ENCODE measurements at places on chromosomes 4 and X. TPM values are rescaled to one million over a fixed set of nuclear protein-coding genes. Genes with fewer than 3 reads are reported as not detected.

- H3K4me1 ChIP-seq, result peaks cover 15% of the 10 kb centered on the region
- no peaks in the 10 kb centered on the region for H3K27me3 ChIP-seq
- peak overlapping the region; percentile 73 for H3K4me3 ChIP-seq
- no peak for DNase-seq
- no peaks in the 10 kb centered on the region for H3K36me3 ChIP-seq
- H3K27ac ChIP-seq, result peak overlapping the region; percentile 94
Measured at GRCh38 chr4:140152751-140153418, 1.1 kb downstream of the MAML3 start.

- H3K36me3 ChIP-seq, result no peaks in the 10 kb centered on the region
- no peaks in the 10 kb centered on the region for H3K27me3 ChIP-seq
- no peaks in the 10 kb centered on the region for H3K4me1 ChIP-seq
- no peak overlapping the region for H3K27ac ChIP-seq
- H3K4me3 ChIP-seq, result no peak overlapping the region
Measured at GRCh38 chrX:130418740-130419139, 17.0 kb downstream of the RBMX2 start.

- H3K36me3 ChIP-seq, result no peaks in the 10 kb centered on the region
- no peak overlapping the region for H3K4me3 ChIP-seq
- DNase-seq, result no peak
Measured at GRCh38 chrX:39020051-39020669, 218.9 kb downstream of the MID1IP1 start.

DNA sequence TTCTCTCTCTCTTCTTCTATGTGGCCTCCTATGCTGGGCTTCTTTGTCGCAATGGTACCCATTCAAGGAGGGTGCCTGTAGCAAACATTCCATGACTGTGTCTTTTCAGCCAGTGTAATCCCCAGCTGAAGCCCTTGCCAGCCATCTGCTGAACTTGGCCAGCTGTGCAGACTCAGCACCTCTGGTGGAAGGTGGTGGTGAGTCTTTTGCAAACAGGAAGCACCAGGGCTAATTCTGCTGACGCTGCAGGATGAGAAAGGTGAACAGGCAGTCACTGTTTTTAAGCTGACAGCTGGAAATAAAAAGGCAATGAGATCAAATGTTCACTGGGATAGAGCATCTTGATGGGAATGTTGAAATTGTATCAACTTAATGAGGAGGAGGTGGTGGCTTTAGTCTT is 298.7 kb upstream of the CLNK start:
- no peaks in the 10 kb centered on the region for H3K27me3 ChIP-seq
- H3K4me1 ChIP-seq, result peaks cover 5% of the 10 kb centered on the region
- no peaks in the 10 kb centered on the region for H3K36me3 ChIP-seq
- no peak overlapping the region for H3K27ac ChIP-seq
- no peak for DNase-seq
- H3K4me3 ChIP-seq, result no peak overlapping the region

DNA sequence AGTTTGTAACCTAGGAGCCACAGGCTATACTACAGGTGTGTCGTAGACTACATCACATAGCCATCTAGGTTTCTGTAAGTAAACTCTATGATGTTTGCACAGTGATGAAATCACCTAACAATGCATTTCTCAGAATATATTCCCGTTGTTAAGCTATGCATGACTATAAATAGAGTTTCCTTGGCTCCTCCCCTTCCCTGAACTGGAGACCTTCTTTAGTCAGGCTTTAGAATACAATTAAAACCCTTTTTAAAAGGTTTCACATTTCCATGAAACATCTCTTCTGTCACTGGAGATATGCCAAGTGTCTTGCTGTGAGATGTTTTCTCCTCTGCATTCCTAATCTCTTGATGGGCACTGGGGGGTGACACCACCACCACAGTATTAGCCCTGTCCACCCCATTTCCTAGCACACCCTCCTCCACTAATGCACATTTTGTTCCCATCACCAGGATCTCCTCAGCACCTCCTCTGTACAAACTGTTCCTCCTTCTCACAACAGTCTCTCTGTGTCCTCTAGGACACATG is 334.6 kb upstream of the CPEB2 start:
- H3K4me3 ChIP-seq, result no peak overlapping the region
- no peak overlapping the region for H3K27ac ChIP-seq
- H3K4me1 ChIP-seq, result no peaks in the 10 kb centered on the region
- no peak for DNase-seq

DNA sequence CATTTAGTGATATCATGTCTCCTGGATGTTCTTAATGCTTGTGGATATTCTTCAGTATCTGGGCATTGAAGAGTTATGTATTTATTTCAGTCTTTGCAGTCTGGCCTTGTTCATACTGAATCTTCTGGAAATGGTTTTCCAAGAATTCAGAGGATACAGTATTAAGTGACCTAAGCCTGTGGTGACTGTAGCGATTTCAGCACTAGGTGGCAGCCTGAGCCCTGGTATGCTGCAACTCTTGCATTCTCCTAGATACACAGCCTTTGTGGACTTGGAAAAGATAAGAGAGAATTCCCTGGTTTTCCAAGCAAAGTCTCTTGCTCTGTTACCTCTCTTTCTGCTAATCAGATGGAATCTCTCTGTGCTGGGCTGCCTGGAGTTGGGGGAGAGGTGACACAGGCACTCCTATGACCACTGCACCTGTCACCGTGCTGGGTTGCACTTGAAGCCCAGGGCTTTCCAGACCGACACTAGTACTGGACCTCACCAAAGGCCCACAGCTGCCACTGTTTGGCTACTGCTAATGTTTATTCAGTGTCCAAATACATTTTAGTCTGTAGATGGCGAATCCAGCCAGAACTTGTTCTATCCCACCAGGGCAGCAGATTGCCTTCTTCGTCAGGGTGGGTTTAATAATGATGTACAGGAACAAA is 19.3 kb upstream of the SPIN2A start:
- no peak overlapping the region for H3K27ac ChIP-seq
- no peaks in the 10 kb centered on the region for H3K27me3 ChIP-seq
- no peaks in the 10 kb centered on the region for H3K36me3 ChIP-seq
- no peaks in the 10 kb centered on the region for H3K4me1 ChIP-seq
- no peak overlapping the region for H3K4me3 ChIP-seq

GRCh38 chr4:139704915-139705485 is 39.4 kb downstream of the MGST2 start:
- no peaks in the 10 kb centered on the region for H3K27me3 ChIP-seq
- no peak overlapping the region for H3K4me3 ChIP-seq

DNA sequence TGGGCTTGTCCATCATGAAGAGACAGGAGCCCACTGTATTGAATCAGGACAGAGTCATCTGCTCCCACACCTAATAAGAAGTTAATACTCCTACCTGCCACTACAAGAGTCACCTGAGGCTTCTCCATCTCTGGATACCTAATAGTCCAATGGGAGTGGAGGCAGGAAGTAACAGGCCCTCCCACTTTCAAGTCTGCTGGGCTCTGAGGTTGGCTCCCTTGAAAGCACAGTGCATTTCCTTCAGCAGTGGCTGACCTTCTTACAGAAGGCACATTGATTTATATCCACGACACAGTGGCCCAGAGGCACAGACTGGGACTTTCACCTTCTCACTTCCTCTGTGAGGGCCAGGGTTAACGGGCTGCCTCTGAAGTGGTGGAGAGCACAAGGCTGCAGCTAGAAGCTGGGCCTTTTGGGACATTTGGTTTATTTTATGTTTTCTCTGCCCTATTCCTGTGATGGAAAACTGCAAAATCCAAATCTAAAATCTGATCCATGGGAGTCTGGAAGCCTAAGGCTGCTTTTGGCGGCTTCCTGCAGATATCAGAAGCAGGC is 38.1 kb downstream of the FRG2 start:
- no peak overlapping the region for H3K27ac ChIP-seq
- DNase-seq, result no peak
- H3K4me3 ChIP-seq, result no peak overlapping the region
- no peaks in the 10 kb centered on the region for H3K36me3 ChIP-seq

DNA sequence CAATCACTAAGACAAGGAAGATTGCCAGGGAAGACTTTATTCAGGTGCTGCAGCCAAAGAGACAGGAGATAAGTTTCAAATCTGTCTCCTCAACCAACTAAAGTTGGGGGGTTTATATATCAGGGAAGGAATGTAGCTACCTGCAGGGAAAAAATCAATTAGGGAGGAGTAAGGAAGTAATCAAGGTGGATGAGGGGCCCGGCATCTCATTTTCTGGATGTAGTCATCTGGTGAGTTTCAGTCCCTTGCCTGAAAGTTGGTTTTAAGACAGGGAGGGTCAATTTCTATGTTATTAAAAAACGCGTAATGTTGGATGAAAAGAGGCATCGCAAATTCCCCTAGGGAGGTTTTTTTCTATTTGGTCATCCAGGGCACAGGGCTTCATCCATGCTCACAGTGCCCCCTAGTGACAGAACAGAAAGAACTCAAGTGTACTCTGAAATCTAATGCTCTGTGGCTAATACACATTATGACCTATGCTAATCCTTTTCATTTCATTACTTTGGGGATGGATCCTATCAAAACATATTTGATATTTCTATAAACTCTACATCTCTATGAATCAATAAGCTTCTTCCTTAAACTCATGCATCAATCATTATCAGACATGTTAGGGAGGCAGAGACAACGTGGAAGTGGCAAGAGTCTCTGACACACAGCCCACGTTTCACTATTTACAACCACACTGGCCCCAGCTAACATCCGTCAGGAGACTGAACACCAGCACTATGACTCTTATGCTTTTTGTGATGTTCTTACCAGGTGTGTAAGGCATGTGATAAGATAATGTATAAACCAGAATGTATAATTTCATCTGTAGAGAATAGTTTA is 1577.0 kb upstream of the TENM3 start:
- no peak overlapping the region for H3K4me3 ChIP-seq
- no peaks in the 10 kb centered on the region for H3K27me3 ChIP-seq
- H3K36me3 ChIP-seq, result no peaks in the 10 kb centered on the region
- no peaks in the 10 kb centered on the region for H3K4me1 ChIP-seq

GRCh38 chr4:47640911-47641310 is 155.8 kb downstream of the ATP10D start:
- H3K36me3 ChIP-seq, result no peaks in the 10 kb centered on the region
- no peak overlapping the region for H3K27ac ChIP-seq
- no peak overlapping the region for H3K4me3 ChIP-seq
- H3K27me3 ChIP-seq, result no peaks in the 10 kb centered on the region

GRCh38 chr4:174222266-174222872 is 61.1 kb downstream of the FBXO8 start:
- no peak overlapping the region for H3K4me3 ChIP-seq
- no peak for DNase-seq
- H3K27ac ChIP-seq, result no peak overlapping the region
- no peaks in the 10 kb centered on the region for H3K36me3 ChIP-seq
- H3K27me3 ChIP-seq, result no peaks in the 10 kb centered on the region

GRCh38 chr4:153781717-153782416 is 7.0 kb downstream of the SFRP2 start:
- no peaks in the 10 kb centered on the region for H3K4me1 ChIP-seq
- DNase-seq, result no peak
- no peak overlapping the region for H3K27ac ChIP-seq
- H3K36me3 ChIP-seq, result no peaks in the 10 kb centered on the region
- H3K4me3 ChIP-seq, result no peak overlapping the region

- H3K27me3 ChIP-seq, result no peaks in the 10 kb centered on the region
- H3K36me3 ChIP-seq, result no peaks in the 10 kb centered on the region
- no peak overlapping the region for H3K27ac ChIP-seq
- no peaks in the 10 kb centered on the region for H3K4me1 ChIP-seq
Measured at GRCh38 chr4:144970597-144970996, 127.4 kb downstream of the ANAPC10 start.

- DNase-seq, result no peak
- no peak overlapping the region for H3K4me3 ChIP-seq
- H3K4me1 ChIP-seq, result peaks cover 8% of the 10 kb centered on the region
- no peak overlapping the region for H3K27ac ChIP-seq
- H3K36me3 ChIP-seq, result no peaks in the 10 kb centered on the region
- H3K27me3 ChIP-seq, result no peaks in the 10 kb centered on the region
Measured at GRCh38 chr4:155948541-155948940, 5.1 kb downstream of the CTSO start.

DNA sequence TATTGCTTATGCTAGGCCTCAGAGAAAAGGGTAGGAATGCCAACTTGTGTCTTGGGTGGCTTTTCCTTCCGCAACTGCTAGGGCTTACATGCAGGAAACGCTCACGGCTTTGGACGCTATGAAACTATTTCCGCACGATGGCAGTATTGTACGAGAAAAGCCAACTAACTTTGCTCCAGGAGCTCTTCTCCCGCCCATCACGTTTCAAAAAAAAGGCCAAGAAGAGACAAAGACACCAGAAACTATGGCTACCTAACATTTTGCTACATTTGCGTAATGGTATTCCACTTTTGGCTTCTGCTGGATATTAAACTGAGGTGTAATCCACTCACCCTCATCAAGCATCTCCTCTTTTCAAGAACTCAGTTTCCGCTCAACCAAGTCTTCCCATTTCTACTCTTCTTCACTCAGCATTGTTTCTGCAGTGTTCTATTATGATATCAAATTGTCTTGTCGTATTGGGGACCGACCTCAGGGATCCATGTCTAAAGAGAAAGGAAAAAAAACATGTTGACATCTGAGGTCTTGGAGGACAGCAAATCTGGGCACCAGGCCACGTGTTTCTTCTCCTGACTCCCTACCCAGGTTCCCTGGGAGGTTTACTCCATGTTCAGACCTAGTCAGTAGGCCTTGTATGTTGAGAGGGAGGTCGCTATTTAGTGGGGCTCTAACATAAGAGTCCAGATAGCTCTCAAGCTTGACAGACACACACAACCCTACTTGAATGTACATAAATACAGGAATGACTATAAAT is 239.4 kb upstream of the STK26 start:
- H3K36me3 ChIP-seq, result no peaks in the 10 kb centered on the region
- H3K4me1 ChIP-seq, result no peaks in the 10 kb centered on the region
- H3K27ac ChIP-seq, result no peak overlapping the region
- no peak for DNase-seq

- no peak overlapping the region for H3K4me3 ChIP-seq
- no peaks in the 10 kb centered on the region for H3K4me1 ChIP-seq
- H3K27me3 ChIP-seq, result no peaks in the 10 kb centered on the region
- DNase-seq, result no peak
Measured at GRCh38 chrX:52426810-52427209, 58.0 kb downstream of the XAGE2 start.

GRCh38 chr4:52574036-52574435 is 85.1 kb downstream of the USP46 start:
- H3K27me3 ChIP-seq, result no peaks in the 10 kb centered on the region
- H3K36me3 ChIP-seq, result no peaks in the 10 kb centered on the region

- peaks cover 6% of the 10 kb centered on the region for H3K4me1 ChIP-seq
- no peaks in the 10 kb centered on the region for H3K36me3 ChIP-seq
- no peak for DNase-seq
- H3K27me3 ChIP-seq, result no peaks in the 10 kb centered on the region
Measured at GRCh38 chr4:5204781-5205180, 153.5 kb downstream of the STK32B start.

Gene VCX3A
- not detected for total RNA-seq

Gene SPANXC
- total RNA-seq, result not detected

Gene CLTRN
- total RNA-seq, result not detected

Gene USP51
- 1.7 TPM for total RNA-seq

Gene CCSER1
- total RNA-seq, result 8.1 TPM

Gene CT45A10
- not detected for total RNA-seq

Gene MFAP3L
- total RNA-seq, result 2.2 TPM

Gene MMRN1
- 96.3 TPM for total RNA-seq

Gene TLR10
- not detected for total RNA-seq

Measured in vagina (tissue), 2 donors.